ENCODE measurements at places on chromosomes 3 and 15.

- DNase-seq, result no peak
These were observed 35.8 kb upstream of the UMPS start for GRCh38 chr3:124694486-124694885.

- peak; percentile 44 for DNase-seq
These were observed 8.8 kb downstream of the ARID3B start for GRCh38 chr15:74549816-74550215.

- DNase-seq, result no peak
These were observed 169.4 kb upstream of the ZNF385D start for GRCh38 chr3:21920421-21920861.

- DNase-seq, result no peak
These were observed 17.1 kb downstream of the LRRC28 start for GRCh38 chr15:99268431-99268830.

DNA sequence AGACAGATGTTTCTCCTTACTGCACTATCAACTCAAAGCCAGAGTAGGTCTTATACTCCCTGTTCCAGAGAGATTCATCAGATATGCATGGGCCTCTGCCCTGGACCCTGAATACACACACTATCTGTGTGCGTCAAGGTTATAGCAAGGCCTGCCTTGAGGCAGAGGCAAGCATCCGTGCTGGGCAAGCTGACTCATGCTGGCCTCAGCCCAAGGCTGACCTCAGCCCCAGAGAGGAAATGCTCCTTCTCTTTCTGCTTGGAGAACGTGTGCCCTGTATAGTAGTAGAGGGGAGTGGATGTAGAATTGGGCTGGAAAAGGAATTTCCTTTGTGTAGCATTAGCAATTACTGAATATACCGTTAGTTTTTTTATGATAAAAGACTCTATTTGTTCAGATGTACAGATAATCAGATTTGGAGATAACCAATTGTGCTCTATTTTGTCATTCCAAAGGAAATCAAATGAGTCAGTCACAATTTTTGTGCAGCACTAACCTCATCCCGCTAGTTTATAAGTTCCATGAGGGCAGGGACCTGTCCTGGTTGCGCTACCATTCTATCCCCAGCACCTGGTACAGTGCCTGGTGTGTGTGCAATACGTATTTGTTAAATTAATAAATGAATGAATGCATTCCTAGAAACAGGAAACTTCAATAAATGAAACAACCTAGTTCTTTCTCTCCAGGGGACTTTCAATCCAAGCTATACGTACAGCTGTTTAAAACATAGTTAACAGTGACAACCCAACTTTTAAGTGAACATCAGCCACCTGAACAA, 13.3 kb upstream of the PAQR9 start:
- DNase-seq, result peak; percentile 76

DNA sequence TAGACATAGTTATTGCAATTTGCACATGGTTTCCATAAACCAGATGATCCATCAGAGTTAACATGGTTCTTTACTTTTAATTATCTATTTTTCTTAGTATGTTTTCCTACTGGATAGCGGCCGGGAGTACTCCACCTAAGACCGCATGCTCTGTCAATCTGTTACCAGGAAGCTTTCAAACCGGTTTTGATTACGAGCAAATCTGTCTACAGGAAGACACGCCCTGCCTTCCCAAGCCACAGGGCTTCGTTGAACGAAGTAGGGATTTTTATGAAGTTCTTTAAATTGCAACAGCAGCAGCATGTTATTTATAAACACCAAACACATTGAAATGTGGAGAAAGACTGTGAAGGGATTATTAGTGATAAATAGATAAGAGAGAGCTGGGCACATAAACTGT, 283.3 kb upstream of the ROBO2 start:
- DNase-seq, result no peak

GRCh38 chr3:197376020-197376419, 77.6 kb upstream of the DLG1 start:
- DNase-seq, result no peak

- DNase-seq, result no peak
These were observed 3.6 kb upstream of the RFX7 start for GRCh38 chr15:56247266-56247665.

- peak; percentile 58 for DNase-seq
These were observed 12.8 kb downstream of the UBR1 start for GRCh38 chr15:43093026-43093425.

- DNase-seq, result peak; percentile 22
These were observed 39.9 kb upstream of the BDH1 start for GRCh38 chr3:197595470-197596185.

GRCh38 chr3:113153499-113154107, 57.8 kb upstream of the BOC start:
- DNase-seq, result no peak

GRCh38 chr3:136664771-136665170, 87.4 kb downstream of the STAG1 start:
- DNase-seq, result no peak

- no peak for DNase-seq
These were observed 199.4 kb upstream of the MRPL3 start for GRCh38 chr3:131702146-131702545.

DNA sequence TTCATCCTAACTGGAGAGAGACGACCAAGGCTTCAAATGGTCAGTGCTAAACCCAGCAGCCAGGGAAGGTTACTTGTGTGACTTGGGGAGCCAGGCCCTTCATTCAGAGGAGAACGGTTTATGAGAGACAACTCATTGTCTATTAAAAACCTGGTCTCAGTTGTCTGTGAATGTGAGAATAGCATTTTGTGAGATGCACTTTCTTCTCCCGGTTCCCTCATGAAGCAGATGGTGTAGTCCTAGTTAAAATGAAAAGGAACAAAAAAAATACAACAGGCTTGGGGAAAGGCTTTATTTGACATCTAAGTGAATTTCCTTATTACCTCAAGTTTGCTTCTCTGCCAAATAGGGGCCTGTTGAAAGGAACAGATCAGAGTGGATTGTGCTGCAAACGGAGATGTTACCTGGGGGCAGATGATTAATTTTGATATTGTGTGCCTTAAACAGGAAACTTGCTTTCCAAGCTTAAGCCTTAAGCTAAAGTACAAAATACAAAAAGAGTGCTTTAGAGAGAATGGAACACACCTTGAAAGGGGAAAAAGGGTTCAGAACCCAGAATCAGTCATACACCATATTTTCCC, 202.7 kb upstream of the BHLHE40 start:
- DNase-seq, result no peak

DNA sequence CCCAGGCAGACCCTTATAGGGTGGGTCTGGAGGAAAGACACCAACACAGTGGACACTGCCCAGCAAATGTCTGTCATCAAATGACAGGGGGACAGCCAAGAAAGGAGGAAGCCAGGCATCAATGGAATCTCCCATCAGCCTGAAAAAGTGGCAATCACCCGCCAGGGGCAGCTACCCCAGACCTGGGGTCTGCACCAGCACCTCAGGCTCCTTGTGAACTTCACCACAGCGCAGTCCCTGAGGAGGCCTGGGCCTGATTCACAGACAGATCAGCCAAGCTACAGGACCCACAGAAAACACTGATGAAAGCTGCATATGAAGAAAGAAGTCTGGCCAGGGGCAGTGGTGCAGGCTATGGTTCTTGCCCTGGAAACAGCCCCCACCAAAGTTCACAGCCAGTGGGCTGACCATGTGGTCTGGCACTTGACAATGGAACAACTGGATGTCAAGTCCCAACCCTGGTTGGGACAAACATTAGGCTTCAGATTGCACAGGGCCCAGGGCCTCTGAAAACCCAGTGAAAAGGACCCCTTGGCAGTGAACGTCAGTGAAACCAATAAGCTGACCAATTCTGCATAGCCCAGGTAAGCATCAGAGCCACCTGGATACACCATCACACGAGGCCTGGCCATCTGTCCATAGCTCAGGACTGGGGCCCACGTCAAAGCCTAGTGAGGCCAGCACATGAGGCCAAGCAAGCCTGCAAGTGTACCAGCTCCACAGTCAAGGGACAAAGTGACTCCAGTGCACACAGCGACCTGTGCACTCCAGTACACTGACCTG, 29.1 kb downstream of the ALS2CL start:
- no peak for DNase-seq

- no peak for DNase-seq
These were observed 68.4 kb downstream of the DPH6 start for GRCh38 chr15:35477312-35478262.

DNA sequence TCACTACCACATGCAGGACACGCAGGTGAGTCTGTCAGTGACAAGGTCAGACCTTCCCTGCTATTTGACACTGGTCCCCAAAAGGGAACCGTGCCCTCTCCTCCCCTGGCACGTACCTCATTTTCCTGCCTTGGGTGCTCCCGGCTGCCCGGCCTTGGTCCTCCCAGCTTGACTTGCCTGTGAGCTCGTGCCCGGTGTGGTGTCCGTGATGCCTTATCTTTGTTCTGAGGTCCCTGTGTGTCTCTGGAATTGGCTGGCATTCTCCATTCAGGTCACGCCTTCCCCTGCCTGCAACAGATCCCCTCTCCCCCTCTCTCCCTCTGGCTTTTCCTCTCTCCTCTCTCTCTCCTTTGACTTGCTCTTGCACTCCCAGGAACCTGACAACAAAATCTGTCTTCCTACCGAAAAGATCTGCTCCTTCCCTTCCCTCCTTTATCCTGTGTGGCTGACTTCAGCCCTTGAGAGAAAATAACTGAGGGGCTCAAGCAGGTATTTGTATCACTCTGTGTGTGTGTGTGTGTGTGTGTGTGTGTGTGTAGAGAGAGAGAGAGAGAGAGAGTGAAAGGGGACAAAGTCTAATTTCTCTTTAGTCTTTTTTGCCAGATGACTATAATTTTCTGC, at the start of gene MASP1:
TSS of gene MASP1 (minus strand) at position 226 of the 621 bp plus-strand sequence. CDS start at position 121, 105 bp downstream.
- DNase-seq, result no peak

DNA sequence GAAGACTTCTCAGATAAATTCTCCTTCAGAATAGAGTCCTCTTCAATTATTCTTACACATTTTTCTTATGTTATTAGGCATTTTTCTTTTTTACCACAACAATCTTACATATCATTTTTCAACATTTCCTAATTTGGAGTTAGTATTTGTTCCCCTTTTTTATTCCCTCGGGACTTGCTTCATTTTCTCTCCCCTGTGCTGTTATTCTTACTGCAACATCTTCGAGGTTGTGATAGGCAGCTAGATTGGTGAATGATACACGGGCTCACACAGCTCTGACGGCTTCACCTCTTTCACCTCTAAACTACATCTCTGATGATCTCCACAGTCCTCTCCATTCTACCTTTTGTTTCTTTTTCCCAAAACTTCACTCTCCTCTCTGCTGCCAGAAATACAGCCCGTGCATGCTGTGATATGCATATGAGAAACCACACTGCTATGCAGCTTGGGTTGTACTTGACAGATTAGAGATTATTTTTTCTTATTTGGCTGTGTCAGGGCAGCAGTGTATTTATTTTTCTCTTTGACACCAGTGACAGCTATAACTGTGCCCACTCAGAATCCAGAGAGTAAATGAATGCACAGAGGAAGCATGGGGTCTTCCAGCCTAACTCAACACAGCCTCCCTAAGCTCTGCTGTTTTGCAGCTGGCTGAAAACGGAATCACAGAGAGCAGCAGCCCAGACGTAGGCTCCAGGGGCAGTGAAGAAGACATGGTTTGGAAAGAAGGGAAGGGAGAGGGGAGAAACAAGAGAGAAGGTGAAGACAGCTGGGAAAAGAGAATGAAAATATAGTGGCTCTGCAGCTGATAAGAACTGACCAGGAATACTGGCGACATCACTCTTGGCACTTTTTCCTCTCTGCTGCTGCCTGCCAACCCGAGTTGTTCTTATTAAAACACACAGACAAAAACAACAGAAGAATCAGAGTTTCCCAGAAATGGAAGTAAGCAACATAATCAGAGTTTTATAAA, 61.8 kb downstream of the SLC9A9 start:
- peak; percentile 63 for DNase-seq

Measured in NB4 (cell line).